ENCODE measurements at places on chromosomes 12 and 14.

GRCh38 chr14:72600551-72601330, 293.2 kb downstream of the DPF3 start:
- no peak for DNase-seq

DNA sequence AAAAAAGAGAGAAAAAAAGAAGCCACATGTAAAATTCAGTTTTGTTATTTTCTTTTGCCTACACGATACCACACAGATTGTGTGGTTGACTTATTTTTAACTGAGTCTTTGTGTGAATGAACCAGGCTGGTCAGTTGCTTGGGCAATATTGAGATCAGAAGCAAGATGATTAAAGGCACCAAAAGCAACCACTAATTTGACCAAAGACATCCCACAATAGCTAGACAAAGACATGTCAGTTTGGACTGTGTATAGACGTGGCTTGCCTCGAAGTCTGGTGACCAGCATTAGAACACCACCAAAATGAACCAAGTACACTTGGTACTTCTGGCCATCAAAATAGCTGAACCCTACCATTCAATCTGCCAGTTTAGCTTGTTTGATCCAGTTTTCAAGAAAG, 340.6 kb upstream of the TBX3 start:
- no peak for DNase-seq

DNA sequence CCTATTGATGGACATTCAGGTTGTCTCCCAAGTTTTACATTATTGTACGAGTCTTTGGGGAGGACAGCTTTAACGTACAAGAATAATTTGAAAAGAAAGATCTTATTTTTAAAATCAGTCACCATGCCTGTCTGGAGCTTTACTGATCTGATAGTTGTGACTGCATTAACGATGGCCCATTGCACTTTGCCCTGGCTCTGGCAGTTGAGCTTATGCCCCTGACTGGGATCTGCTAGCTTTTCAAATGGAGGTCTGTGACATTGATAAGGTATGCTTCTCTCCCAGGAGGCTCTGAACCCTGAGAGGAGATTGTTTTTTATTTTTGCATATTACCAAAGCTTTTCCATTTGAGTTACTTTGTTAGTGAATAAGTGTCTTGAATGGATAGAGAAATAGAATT, 17.9 kb upstream of the RAB3IP start:
- no peak for DNase-seq

DNA sequence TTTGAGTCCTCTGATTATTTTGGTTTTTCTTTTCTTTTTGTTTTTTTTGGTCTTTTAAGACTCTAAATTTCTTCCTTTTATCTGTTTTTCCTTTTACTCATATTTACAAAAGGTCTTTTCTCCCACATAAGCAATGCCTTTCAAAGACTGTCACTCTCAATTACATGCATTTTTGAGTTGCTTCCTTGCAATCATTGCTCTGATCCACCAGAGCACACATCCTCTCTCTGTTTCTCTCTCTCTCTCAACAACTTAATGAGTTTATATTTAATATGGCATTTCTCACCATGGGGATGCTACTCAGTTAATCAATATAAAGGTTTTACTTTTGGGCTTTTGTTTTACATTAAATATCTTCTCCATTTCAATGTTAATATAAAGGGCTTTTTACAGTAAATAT, 62.7 kb upstream of the OR10AD1 start:
- DNase-seq, result no peak

DNA sequence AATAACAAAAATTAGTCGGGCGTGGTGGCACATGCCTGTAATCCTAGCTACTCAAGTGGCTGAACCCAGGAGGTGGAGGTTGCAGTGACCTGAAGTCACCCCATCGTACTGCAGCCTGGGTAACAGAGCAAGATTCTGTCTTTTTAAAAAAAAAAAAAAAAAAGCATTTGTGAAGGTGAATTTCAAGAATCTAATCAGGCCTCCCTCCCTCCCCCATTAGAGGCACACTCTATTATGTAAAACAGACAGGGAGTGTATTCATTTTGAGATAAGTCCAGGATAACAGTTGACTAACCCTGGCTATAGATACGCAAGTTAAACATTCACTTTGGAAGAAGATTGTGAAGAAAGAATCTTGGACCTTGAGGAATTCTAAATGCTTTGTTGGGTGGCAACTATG, 2.9 kb downstream of the RESF1 start:
- DNase-seq, result no peak

All from cortex of kidney (tissue), 1 donor.